Memory B cell (primary cell): ENCODE measurements at places on chromosomes 6 and 20.
A peak's percentile ranks its signal among the peaks of the same experiment; 100 is the strongest.

- DNase-seq, result no peak
Measured at GRCh38 chr6:83709748-83710050, 798 bp upstream of the SNAP91 start.

- no peak for DNase-seq
Measured at GRCh38 chr20:38202153-38202981, 37.3 kb upstream of the TGM2 start.

DNA sequence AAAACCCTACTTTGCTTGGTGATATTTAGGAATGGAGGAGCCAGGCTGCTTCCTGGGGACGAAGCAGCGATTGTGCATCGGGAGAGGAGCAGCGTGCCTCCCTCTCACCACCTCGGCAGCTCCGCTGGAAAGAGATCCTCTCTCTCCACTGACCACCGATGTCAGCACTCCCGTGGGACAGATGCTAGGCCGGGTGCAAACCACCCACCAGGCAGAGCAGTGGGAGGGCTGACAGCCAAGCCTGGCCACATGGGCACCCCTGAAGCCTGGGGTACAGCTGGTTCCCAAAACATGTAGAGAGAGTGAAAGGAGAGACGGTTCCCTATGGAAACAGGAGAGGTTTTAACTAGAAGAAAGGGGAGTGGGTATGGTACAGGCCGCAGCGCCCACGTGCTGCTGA is 220.0 kb downstream of the ANKRD60 start:
- DNase-seq, result no peak

DNA sequence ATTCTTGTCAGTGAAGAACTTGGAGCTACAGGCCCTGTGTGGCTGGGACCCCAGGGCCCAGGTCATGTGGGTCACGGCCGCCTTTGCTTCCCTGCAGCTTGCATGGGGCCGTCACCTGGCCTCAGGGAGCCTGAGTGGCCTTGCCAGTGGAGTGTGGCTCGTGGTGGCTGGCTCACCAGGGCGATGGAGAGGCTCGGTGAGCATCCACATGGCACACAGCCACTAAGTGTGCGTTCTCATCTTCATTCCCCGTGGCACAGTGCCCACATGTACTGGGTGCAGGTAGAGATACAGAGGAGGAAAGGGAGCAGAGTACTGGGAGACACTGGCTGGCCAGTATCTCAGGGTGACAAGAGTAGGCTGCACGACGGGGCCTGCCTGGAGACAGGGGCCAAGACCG is 21.5 kb downstream of the MANBAL start:
- no peak for DNase-seq

DNA sequence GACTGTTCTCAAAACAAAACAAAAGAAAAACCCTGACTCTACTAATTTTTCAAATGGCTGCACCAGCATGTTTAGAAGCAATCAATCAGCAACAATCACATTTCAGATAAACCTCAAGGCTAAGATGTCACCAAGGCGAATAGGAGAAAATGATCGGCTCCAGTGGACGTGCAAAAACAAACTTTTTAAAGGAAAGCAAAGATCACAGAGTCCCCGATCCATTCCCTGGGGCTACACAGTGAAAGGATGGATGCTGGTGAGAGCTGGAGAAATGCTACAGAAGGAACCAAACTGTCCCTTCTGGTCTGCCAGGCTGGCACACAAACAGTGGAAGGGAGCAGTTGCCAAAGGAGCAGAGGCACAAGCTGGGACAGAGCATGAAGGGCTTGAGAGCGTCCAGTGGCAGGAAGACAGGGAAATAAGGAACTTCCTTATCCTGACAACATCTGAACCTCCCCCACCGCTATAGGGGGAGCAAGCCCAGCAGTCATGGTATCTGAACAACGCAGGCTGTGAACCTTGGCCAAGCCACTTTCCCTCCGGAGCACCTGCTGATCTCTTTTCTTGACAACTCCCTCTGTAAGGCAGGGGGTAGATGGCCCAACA is 73.7 kb upstream of the HIVEP1 start:
- DNase-seq, result no peak

GRCh38 chr20:22801528-22801927 is 217.2 kb upstream of the FOXA2 start:
- DNase-seq, result no peak

DNA sequence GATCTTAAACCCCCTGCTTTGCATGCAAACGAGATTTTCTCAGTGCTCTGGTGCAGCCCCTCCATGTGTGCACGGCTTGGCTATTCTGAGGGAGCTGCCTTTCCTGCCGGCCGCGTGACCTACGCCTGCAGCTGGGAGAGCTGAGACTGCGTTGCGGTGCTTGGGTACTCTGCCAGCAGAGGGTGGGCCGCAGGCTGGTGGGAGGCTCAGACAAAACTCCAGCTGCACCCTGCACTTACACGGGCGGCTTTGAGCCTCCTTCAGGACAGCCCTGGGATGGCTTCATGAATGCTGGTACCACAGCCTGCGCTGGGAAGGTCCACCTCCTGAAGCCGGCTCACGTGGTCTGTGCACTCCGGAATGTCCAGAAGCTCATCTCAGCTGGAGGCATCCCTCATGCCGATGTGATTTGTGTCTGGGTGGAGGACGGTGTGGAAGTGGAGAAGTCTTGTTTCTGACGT is 223.7 kb downstream of the DLL1 start:
- DNase-seq, result no peak

GRCh38 chr6:130858054-130858453 is 30.8 kb downstream of the SMLR1 start:
- DNase-seq, result no peak

GRCh38 chr6:38427492-38428210 is 212.1 kb downstream of the BTBD9 start:
- DNase-seq, result no peak

DNA sequence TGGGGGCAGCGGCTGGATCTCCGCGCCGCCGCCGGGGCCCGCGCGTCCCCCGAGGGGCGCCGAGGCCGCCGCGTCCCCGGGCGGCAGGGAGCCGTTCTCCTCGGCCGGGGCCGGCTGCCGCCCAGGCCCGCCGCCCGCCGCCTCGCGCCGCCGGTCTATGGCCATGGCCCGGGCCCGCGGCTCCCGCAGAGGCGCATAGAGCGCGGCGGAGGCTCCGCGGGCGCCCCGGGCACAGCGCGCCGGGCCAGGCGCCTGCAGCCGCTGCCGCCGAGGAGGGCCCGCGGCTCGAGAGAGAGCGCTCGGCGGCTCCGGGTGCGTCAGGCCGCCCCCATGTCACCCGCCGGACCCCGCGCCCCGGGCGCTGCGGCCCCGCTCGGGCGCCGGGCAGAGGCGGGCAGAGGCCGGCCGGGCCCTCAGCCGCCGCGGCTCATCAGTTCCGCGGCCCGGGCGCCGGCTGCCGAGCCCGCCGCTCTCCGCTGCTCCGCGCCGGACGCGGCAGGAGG is 404 bp downstream of the SLC22A23 start:
- DNase-seq, result peak; percentile 37

GRCh38 chr6:167094820-167095637 is 27.9 kb upstream of the CCR6 start:
- peak; percentile 70 for DNase-seq
